ENCODE measurements at places on chromosomes 5 and 9.

DNA sequence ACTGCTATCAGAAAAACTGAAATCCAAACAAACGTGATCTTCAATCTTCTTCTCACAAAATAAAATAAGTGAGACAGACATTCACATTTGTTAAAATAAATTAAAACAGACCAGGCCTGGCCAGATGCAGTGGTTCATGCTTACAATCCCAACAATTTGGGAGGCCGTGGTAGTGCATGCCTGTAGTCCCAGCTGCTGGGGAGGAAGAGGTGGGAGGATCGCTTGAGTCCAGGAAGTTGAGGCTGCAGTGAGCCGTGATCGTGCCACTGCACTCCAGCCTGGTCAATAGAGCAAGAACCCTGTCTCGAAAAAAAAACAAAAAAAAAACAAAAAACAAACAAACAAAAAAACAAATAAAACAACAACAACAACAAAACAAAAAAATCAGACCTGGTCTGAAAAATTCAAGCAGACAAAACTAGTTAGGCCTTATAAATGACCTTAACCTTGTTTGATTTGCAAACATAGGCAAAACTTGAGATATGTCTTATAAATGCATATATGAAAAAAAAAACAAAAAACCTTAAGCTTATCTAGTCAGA lies 10.8 kb downstream of the MAPKAP1 start:
- H3K4me1 ChIP-seq = peaks cover 36% of the 10 kb centered on the region
- H3K36me3 ChIP-seq = peaks cover 19% of the 10 kb centered on the region
- no peak for DNase-seq
- H3K4me3 ChIP-seq = no peak overlapping the region

DNA sequence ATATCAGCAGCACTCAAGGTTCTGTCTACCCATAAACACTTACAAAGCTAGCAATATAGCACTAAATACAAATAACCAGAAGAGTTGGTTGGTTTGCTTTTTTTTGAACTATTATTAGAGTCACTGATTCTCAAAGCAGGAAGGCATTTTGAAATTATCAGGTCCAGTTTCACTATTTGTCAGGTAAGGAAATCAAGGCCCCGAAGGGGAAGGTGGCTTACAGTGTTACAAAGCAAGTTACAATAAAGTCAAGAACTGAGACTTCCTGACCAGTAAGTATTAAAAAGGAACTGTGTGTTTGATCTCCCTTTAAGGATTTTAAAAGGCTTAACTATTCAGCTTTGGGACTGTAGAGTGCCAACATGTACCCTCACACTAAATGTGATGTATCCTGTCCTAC lies 10.8 kb downstream of the C5orf15 start:
- no peaks in the 10 kb centered on the region for H3K27me3 ChIP-seq
- no peak for DNase-seq
- H3K4me1 ChIP-seq = peaks cover 36% of the 10 kb centered on the region
- H3K4me3 ChIP-seq = peak overlapping the region; percentile 43
- H3K27ac ChIP-seq = peak overlapping the region; percentile 83

DNA sequence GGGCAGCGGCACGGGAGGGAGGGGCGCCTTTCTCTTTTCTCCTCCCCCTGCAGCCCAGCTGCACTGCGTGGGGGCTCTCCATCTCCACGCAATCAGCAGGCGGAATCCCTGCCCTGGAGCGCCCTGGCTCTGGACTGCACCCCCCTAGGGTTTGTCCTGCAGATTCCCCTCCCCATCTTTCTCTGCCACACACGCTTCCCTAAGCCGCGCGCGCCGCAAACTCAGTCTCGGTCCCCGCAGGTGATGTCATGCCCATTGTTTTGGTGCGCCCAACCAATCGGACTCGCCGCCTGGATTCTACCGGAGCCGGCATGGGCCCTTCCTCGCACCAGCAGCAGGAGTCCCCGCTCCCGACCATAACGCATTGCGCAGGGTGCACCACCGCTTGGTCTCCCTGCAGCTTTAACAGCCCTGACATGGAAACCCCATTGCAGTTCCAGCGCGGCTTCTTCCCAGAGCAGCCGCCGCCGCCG lies at the start of gene KCNN2:
Gene KCNN2, plus strand, starts transcription at position 347 of the 473 bp plus-strand sequence. Its CDS starts 70 bp downstream, at position 417.
- peak within 1 kb of the TSS; percentile 70 for H3K4me3 ChIP-seq
- H3K4me1 ChIP-seq = peaks cover 6% of the 10 kb centered on the region
- H3K27me3 ChIP-seq = peaks cover 54% of the 10 kb centered on the region
- no peaks in the 10 kb centered on the region for H3K36me3 ChIP-seq
- DNase-seq = peak; percentile 8

GRCh38 chr9:120531683-120532300 lies 48.2 kb downstream of the CDK5RAP2 start:
- DNase-seq = no peak
- no peaks in the 10 kb centered on the region for H3K27me3 ChIP-seq
- peaks cover 63% of the 10 kb centered on the region for H3K36me3 ChIP-seq
- H3K4me3 ChIP-seq = no peak overlapping the region
- no peaks in the 10 kb centered on the region for H3K4me1 ChIP-seq
- no peak overlapping the region for H3K27ac ChIP-seq
